Activated T-cell treated with anti-CD3 and anti-CD28 coated beads, Interleukin-2, amount 50 U/mL, for 48 hours (primary cell): ENCODE measurements at places on chromosomes 12 and 14.

DNA sequence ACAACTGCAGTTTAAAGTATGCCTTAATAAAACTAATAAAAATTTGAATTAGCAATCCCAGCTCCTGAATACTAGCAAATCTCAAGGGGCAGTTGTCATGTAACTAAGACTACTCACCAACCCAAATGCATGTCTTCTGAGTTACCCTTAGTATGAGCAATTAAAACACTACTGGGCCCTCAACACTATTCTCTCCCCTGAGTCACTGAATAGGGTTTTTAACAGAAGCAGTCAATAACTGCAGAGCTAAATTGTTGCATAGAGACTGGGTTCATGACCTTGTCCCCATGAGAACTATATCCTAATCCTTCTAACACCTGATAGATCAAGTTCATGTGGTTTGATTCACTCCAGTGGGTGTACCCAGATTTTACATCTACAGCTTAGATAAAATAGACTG is 38.8 kb downstream of the MDM1 start:
- no peak for DNase-seq

DNA sequence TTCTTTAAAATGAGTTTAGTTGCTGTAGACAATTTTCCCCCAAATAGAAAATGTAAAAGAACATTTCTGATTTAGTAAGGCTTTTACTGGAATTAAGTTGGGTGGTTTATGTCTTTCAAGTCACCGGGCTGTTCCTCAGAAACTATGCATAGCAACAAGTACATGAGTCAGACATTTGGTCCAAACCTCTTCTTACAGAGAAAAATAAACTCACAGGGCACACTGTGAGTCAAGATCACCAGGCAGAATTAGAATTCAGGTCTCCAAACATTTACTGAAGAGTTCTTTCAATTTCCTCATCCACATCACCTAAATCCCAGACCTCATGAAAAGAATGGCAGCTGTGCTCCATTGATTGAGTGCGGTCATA is 476.1 kb upstream of the SOX5 start:
- no peak for DNase-seq

- no peak for DNase-seq
Observed at GRCh38 chr14:66359500-66359899, 126.7 kb upstream of the CCDC196 start.

DNA sequence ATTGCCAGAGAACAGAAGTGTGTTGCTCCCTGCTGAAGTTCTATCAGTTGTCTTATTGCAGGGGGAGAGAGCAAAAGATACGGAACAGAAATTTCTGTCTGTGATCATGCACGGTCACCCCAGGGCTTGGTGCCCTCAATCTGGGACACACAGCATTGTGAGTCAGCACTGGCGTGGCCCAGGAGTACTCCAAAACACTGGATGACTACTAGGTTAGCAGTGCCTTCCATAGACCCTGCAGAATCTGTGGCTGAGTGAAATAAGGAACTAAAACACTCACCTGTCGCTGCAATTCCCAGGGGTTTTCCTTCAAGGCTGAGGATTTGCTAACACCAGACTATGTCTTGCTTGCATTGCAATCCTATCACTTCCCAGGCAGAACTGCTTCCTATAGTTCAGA is 165.5 kb downstream of the ANO6 start:
- DNase-seq = no peak

- DNase-seq = peak; percentile 83
Observed at GRCh38 chr14:106436310-106436905, 910.0 kb downstream of the TMEM121 start.

- peak; percentile 57 for DNase-seq
Observed at GRCh38 chr14:81219759-81220579, 790 bp downstream of the GTF2A1 start.

DNA sequence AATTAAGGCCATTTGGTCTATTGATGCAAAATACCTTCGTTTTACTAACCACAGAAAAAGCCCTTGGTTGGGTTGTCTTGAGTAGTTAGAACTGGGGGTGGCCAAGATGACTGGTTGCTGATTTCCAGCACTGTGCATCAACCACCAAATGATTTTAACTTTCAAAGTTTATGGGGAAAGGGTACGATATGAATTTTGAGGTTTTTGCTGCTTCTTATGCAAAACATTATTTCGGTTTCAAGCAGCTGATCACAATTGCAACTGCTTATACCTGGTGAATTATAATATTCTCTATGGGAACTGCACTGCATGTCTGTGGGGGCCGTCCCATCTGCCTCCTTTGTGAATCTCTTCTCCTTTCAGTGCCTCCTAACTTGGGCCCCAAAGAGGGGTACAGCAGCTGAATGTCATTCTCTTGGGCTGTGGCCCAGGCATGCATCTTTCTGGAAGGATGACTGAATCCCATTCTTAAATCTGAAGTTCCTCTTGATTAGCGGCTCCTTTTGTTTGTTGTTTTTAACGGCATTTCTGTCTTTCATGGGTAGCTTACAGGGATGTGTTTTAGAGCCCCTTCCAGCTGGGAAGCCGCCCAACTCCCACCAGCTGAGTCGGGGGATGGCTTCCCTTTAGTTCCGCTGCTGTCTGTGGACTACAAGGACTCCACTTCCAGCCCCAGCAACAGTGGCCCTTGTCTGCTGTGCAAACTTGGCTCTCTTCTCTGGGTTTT is 479.8 kb downstream of the ZFP36L1 start:
- peak; percentile 48 for DNase-seq

GRCh38 chr12:38469715-38470114 is 153.1 kb downstream of the ALG10B start:
- DNase-seq = no peak

DNA sequence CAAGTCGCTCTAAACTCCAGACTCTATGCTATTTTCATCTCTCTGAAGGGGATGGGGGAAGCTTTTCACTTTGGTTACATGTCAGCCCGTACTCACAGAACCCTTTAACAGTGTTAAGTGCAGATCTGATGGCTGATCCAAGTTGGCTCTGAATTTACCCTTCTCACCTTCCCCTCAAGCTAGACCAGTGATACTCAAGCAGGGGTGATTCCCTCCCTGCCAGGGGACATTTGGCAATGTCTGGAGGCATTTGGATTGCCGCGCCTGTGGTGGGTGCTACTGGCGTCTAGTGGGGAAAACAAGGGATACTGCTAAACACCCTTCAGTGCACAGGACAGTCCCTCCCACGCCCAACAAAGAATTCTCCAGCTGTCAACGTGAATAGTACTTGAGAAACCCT is 6.0 kb upstream of the TEX52 start:
- DNase-seq = no peak

GRCh38 chr14:95346820-95347219 is 27.1 kb upstream of the CLMN start:
- no peak for DNase-seq

GRCh38 chr12:58533652-58534051 is 386.7 kb downstream of the LRIG3 start:
- no peak for DNase-seq

- no peak for DNase-seq
Observed at GRCh38 chr14:33545696-33546095, 405.2 kb downstream of the EGLN3 start.

GRCh38 chr14:93683226-93683625 is 105.1 kb downstream of the PRIMA1 start:
- DNase-seq = no peak

- peak; percentile 77 for DNase-seq
Observed at GRCh38 chr12:57005980-57006808, at the start of gene ZBTB39. Gene ZBTB39, minus strand, starts transcription at chr12:57006546. Its CDS starts 1,629 bp downstream, at chr12:57004917.

DNA sequence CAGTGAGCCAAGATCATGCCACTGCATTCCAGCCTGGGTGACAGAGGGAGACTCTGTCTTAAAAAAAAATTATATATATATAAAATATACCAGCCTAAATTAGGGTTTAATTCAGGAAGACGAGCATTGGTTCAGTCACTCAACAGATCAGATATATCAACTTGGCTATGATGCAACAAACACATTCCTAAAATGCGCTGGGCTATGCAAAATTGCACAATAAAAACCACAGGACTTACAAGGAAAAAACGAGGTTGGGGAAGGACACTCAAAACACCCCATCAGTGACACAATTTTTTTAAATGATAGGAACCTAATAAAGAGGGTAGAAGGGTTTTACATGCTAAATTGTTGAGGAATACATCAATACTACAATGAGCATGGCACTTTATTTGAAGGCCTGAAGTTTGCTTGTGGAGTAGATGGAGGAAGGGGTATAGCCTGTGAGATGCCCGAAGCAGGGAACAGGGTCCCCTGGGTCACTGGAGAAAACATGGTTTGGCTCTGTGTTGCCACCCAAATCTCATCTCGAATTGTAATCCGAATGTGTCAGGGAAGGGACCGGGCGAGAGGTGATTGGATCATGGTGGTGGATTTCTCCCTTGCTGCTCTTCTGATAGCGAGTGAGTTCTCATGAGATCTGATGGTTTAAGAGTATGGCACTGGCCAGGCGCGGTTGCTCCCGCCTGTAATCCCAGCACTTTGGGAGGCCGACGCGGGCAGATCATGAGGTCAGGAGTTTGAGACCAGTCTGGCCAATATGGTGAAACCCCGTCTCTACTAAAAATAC is 71.2 kb downstream of the TNFAIP2 start:
- no peak for DNase-seq

- no peak for DNase-seq
Observed at GRCh38 chr14:71388336-71388735, 481.1 kb downstream of the PCNX1 start.

DNA sequence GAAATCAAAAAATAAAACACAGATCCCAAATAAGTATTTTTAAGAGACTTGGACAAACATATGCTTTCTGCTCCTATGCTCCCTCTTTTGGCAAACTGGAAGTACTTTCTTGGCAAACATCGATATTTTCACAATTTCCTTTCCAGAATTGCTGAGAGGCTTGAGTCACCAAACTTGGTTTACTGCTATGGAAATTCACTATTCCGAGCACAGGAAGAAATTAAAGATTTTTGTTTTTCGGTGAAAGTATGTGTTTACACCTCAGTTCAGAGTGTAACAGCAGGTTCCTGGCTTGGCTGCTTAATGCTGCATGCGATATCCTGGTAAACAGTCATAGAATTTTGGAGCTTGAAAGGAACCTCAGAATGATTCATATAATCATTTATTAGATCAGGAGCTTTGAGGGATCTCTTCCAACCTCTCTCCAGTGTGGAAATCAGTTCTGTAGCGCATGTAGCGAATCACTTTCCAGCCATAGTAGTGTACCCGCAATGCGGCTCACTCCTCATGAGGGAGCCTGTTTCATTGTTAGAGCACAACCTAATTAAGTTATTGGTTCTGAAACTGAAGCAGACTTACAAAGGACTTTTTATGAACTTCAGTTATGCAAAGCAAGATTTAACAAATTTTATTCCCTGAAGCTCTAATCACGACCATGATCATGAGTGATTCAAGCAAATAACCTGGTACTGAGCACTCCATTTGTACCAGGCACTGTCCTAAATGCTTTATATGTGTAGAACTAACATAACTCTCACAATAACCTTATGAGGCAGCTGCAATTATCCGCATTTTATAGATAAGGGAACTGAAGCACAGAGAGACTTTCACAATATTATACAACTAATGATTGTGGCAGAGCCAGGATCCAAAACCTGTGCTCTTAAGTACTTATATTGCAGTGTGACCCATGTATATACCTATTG is 56.4 kb upstream of the ATP2A2 start:
- no peak for DNase-seq
